ENCODE measurements at places on chromosomes 7 and 10.

DNA sequence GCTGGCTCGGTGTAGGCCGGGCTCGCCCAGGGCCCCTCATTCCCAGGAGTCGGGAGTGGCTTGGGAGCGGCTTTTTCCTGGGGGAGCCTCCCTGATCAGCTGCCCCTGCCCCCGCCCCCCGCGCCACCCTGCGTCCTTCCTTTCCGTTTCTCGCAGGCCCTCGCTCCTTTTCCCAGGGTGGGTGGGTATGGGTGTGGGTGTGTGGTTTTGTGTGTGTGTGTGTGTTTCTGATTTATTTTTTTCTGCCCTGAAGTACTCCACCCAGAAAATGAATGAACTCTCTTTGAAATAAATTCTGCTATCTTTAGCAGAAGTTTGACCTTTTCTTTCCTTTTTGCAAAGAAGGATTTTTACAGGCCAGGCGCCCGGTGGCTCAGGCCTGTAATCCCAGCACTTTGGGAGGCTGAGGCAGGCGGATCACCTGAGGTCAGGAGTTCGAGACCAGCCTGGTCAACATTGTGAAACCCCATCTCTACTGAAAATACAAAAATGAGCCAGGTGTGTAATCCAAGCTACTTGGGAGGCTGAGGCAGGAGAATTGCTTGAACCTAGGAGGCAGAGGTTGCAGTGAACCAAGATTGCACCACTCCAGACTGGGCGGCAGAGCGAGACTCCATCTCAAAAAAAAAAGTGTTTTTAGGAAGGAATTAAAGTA, 30.0 kb upstream of the AP5Z1 start:
- DNase-seq = no peak

DNA sequence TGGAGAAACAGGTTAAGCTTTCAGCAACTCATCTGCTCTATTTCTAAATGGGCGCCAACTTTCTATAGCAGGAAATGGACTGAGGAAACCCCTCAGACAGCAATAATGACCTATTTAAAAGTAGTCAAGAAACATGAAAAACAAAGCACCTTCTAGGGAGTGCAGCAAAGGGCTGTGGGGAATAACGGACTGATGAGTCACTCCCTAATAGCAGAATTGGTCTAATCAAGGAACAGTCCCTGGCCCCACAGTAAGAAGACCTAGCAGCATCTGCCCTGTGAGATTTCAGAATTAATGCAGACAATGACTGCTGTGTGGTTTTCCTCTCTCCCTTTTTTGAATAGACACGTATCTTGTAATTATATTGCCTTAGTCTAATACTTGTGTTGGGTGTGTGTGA, 602.9 kb downstream of the IPMK start:
- no peak for DNase-seq

DNA sequence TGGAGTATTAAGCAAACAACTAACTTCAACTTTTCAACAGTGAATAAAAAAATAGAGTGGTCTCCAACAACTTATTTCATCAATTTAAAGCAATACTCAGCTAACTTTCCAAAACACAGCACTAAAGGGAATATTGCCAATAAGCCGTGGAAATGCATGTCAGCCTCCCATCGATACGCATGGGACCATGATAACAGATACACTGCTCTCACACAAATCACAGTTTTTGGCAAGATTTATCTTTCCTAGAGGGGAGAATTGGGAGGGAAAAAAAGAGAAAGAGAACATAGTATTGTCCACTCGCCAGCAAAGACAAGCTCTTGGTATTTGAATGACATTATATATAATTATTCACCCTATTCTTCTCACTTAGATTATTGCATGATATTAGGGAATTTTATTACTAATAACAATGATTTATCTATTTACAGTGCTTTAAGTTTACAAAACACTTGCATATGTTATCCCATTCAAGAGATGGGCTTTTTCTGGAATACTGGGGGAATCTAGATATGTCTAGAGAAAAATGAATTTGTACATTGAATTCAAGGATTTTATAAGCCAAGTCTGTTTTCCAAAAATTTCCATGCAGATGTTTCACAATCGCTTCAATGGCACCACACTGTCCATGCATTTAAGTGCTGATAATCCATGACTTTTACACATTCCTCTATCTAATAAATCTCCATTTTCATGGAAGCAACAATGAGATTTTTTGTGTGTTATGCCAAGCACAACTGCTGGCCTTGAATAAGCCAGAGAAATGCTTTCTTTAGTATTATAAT, 194.0 kb upstream of the MGMT start:
- no peak for DNase-seq

DNA sequence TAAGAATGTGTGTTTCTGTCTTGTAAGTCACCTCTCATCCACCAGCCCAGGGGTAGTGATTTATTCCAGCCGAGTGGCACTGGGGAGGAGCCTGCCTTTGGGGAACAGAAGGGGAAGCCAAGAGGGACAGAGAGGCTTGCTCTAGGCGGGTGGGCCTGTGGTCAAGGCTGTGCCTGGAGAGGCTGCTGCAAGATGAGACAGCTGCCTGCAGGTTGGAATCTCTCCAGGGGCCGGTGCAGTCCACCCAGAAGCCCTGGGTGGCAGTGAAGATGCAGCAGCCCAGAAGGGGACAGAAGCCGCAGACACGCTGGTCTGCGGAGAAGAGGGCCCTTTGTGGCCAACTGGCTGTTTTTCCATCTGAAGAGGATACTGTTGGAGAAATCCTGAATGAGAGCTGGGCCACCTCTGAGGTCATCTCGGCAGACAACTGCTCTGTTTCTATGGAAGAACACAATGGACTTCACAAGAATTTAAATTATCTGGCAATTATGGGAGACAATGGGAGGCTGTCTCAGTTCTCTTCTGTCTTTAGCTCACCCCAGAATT, 175.7 kb downstream of the GFRA1 start:
- DNase-seq = no peak

GRCh38 chr10:33106767-33107166, 148.7 kb upstream of the ITGB1 start:
- DNase-seq = no peak

Measured in activated CD4-positive, alpha-beta T cell treated with anti-CD3 and anti-CD28 coated beads, Interleukin-2, amount 50 U/mL, for 48 hours (primary cell).